Kidney epithelial cell (primary cell): ENCODE measurements at places on chromosomes 3 and 15. TPM values are rescaled to one million over a fixed set of nuclear protein-coding genes. Genes with fewer than 3 reads are reported as not detected.

The CHRNA5 gene
- 4.7 and 13.7 TPM in 2 replicates for total RNA-seq

The CTXND1 gene
- under 0.01 TPM in 1 of 2 replicates, not detected in the other for total RNA-seq

The MASP1 gene
- total RNA-seq, result 0.48 TPM in 1 of 2 replicates, not detected in the other

DNA sequence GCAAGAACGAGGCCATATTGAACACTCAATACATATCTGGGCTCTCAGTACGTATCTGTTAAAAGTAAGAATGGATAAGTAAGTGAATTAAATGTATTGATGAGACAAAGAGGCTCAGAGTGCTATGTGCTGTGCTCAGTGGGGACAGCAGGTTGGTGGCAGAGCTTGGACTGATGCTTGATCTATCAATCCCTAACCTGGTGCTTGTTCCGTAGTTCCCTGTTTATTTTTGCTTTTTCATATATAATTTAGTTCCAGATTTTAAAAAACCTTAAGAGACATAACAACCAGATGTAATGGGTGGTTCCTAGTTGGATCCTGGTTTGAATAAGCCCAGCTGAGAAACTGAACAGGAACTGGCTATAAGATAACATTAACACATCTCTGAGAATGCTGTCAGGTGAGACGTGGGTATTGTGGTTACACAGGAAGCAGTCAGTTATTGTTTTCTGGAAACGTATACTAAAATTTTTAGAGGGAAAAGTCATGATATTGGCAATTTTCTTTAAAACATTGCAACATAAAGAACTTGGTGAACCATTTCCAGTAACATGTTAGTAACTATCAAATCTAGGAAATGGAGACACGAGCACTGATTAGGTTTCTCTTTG lies 120.5 kb downstream of the FOXB1 start:
- DNase-seq, result no peak

DNA sequence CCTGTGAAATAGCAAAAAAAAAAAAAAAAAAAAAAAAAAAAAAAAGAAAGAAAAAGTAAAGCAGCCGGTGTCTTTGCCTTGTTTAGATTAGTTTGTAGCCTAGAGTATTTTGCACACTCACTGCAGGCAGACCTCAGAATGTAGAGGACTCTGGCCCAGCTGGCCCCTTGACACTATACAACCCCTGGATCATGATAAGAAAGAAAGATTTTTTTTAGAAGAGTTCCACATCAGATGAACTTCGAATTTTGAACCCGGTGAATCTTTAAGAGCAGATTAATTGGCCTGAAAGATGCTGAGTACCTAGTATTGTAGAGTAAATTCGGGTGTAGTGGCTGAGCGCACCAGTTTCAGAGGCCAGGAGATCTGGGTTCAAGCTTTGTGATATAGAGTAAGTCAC lies 727.7 kb upstream of the GOLIM4 start:
- DNase-seq, result no peak

DNA sequence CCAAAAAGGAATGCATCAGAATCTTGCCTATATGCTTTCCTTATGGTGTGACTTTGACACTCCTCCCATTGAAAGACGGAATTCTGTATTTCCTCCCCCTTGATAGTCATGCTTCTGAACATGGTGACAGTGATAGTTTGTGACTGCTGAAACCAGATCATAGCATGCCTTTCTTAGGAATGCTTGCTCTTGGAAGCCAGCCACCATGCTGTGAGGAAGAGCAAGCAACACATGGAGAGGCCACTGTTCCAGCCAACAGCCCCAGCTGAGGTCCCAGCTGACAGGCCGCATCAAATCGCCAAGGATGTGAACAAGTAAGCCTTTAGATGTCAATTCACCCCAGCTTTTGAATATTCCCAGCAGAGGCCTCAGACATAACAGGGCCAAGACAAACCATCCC lies 100.1 kb downstream of the IGF2BP2 start:
- DNase-seq, result no peak

GRCh38 chr15:33314069-33314468 lies 3.3 kb downstream of the RYR3 start:
- DNase-seq, result no peak

- no peak for DNase-seq
These were observed 17.5 kb downstream of the SRGAP3 start for GRCh38 chr3:9231937-9232336.

DNA sequence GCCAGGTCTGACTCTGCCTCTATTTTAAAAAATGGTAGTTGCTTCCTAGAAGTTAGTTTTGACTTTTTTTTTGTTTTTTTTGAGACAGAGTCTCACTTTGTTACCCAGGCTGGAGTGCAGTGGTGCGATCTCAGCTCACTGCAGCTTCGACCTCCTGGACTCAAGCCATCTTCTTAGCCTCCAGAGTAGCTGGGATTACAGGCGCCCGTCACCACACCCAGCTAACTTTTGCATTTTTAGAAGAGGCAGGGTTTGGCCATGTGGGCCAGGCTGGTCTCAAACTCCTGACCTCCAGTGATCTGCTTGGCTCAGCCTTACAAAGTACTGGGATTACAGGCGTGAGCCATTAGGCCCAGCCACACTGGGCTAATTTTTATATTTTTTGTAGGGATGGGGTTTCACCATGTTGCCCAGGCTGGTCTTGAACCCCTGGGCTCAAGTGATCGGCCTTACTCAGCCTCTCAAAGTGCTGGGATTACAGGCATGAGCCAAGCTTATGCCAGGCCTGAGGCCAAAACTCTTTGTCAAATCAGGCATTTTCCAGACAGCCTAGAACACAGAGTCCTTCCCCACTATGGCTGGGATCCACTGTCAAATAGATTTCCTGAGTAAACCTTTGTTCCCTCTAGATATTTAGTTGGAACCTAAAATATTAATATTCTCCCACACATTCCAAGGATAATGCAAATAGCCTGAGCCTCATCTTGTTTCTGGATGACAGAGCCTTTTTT lies 13.7 kb downstream of the C3orf62 start:
- DNase-seq, result no peak

GRCh38 chr3:139339219-139339906 lies 4.5 kb upstream of the MRPS22 start:
- DNase-seq, result no peak

GRCh38 chr3:125238759-125239158 lies 26.2 kb upstream of the SLC12A8 start:
- no peak for DNase-seq

- DNase-seq, result no peak
These were observed 2.3 kb upstream of the HAPLN3 start for GRCh38 chr15:88897456-88898194.

- no peak for DNase-seq
These were observed 105.1 kb upstream of the GALNT15 start for GRCh38 chr3:16069149-16069922.

- no peak for DNase-seq
These were observed 2.7 kb downstream of the RFTN1 start for GRCh38 chr3:16510620-16511319.
